ENCODE measurements at places on chromosomes 12 and 14.

DNA sequence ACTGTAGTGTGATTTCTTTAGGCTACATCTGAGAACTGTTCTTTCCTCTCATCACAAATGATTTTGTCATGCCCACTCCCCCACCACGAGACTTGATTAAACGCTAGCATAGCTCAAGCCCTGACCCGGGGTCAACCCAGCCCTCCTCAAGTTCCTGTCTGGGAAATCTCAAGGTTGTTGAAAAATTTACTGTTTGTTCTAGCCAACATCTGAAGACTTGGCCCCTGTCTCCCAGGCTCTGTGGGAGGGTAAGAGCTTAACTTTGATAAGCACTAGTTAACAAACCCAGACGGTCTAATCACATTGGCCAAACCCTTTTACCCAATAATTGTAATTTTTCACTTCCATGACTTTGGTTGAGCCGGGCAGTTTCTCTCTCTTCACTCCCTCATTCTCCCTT, 86.2 kb upstream of the AMIGO2 start:
- DNase-seq = no peak

- no peak for DNase-seq
Measured at GRCh38 chr14:84541018-84541417, 988.9 kb upstream of the FLRT2 start.

GRCh38 chr14:89890589-89890988, 63.9 kb downstream of the EFCAB11 start:
- DNase-seq = no peak

DNA sequence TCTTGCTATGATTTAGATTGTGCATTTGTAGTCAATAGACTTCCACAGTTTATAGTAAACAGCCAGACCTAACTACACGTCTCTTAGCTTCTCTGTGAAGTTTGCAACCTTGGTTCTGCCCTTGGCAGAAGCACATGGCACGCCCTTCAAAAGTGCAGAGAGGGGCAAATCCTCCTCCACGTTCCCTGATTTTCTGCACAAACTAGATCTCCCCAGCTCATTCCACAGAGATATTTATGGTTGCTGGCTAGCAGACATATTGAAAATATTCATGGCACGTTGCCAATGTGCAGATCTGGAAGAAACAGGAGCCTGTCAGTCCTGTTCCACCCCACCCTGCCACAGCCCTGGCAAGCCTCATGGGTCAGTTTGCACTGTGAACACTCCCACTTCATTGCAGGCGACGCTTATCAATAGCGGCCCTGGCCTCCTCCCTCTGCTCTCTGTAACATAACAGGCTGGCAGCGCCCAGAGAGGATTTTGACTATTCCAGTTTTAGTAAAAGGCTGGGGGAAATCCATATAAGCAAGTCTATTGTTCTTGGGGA, 6.5 kb upstream of the LGALS3 start:
- DNase-seq = no peak

All from NCI-H1930 (cell line).